Activated CD8-positive, alpha-beta T cell treated with anti-CD3 and anti-CD28 coated beads for 36 hours (primary cell): ENCODE measurements at places on chromosomes 1 and 21. TPM values are rescaled to one million over a fixed set of nuclear protein-coding genes. Genes with fewer than 3 reads are reported as not detected.

The KRTAP6-3 gene
- not detected for total RNA-seq

DNA sequence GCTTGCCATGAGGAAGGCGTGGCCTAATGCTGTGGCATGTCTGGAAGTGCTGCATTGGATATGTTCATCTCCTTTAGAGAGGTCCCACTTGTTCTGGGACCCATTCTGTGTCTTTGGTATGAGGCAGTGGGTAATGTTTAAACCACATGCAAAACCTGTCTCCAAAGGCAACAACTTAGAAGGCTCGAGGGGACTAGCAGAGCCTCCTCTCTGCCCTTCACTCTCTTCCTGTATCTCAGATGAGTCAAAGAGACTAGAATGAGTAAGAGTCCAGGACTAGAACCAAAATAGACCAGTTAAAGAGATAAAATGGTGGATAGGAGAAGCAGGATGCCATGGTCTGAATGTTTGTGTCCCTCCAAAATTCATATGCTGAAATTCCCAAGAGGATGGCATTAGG lies 220.8 kb upstream of the KIAA0040 start:
- DNase-seq: no peak

The GBP6 gene
- total RNA-seq: 0.61 TPM

DNA sequence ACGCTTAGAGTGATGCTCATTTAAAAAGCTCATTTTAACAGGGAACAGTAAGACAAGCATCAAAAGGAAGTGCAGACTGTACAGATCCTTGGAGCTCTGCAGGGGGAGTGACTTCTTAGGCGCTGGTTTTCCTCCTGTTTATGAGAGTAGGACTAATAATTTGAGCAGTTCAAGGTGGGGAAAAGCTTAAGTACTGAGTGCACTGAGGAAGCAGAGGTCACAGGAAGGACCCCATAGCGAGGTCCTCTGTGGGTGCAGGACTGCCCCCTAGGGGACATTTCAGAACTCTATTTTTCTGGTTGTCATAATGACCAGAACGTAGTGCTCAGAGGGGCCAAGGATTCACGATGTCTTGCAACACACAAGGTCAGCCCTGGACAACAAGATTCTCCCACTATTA lies 112.1 kb downstream of the HLCS start:
- peak; percentile 57 for DNase-seq

DNA sequence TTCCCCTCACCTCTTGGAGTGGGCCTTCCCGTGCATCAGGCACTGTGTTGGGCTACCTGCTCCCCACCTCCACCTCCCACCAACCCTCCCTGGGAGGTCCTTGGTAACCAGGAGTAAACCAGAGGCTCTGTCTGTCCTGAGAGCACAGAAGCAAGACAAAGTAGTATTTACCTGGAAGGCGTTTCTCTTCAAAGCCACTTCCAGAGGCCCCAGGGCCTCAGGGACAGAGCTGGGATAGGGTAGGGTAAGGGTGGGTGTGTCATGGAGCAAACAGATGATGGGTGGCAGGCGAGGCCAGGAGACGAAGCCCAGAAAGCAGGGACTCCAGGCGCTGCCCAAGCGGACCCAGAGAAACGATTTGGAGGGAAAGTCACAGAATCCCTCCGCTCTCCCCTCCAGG lies 77.2 kb upstream of the TARDBP start:
- no peak for DNase-seq

DNA sequence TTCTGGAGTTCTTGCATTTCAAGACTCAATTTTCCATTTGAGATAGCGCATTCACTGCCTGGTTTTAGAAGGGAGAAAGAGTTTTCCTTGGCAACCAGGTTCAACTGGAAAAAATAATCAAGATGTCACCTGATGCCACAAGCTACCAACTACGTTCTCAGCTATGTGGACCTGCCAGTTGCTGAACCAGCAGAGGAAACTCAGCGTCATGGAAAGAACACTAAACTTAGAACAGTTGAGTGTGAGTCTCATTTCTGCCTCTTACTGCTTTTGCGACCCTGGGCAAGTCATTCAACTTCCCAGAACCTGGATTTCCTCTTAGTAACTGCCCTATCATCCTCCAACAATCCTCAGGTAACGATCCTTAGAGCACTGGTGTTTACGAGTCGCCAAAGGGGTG lies 373.0 kb upstream of the ESRRG start:
- no peak for DNase-seq

DNA sequence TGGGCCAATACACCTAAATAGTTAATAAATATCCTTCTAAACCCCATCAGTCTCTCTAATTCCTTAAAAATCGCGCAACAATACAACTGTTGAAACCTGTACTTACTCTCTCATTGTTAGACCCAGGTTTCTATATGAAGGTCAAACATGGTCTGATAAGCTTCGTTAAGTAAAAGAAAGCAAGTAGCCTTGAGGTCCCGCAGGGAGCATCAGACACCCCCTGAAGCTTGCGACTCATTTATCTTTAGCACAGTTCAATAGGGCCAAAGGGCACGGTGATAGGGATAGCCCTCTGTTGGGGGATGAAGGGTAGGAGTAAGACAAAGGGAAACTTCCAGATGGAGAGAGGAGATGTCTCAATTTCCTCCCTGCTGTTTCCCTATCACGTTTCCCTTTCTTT lies 27.3 kb upstream of the THEM4 start:
- no peak for DNase-seq

The KRTAP19-4 gene
- not detected for total RNA-seq
